ENCODE measurements at places on chromosomes 3 and 15. TPM values are rescaled to one million over a fixed set of nuclear protein-coding genes. Genes with fewer than 3 reads are reported as not detected.

SPESP1 gene
- total RNA-seq: not detected

SLC6A1 gene
- not detected for total RNA-seq

KLHL6 gene
- total RNA-seq: 169 TPM

GOLGB1 gene
- total RNA-seq: 32.1 TPM

- no peak for DNase-seq
Measured at GRCh38 chr3:81308306-81308705, 453.1 kb downstream of the GBE1 start.

GRCh38 chr3:16349986-16350596, 85.1 kb downstream of the OXNAD1 start:
- no peak for DNase-seq

Data from OCI-LY7 (cell line).